ENCODE measurements at places on chromosomes 12 and 14.

DNA sequence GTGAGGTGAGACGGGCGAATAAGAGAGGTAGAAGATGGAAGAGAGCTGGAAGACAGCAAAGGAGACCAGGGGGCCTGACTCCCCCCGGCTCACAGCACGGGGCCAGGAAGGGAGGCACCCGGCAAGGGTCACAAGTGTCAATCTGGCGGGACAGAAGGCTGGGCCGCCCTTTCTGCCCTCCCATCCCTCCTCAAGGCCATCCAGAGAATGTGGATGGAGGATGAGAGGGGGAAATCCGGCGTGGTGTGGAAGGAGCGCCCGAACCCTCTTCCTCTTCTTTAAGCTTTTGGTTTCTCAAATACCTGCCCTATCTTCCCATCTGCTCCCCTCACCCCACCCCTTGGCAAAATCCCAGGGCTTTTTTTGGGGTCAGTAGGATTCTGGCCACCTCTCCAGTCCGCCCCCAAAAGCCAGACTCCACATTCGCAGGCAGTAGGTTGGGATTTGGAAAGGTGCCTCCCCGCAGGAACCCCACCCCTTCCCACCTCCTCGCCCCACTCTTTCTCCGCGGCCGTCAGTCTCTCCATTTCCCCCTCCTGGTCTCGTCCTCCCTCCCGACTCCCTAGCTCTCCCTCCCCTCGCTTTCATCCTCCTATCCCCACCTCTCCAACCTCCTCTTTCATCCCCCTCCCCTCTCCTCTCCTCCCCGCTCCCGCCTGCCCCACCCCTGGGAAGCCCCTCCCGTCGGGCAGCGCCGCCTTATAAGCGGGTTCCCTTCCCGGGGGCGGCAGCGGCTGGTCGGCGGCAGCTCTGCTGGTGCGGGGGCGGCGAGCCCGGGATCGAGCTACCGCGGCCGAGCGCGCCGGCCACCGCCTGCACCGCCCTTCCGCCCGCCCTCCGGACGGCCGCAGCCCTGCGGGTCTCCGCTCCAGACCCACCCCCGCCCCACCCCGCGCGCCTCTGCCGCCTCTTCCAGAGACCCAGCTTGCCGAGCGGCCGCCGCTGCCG, at the start of gene PTMS:
PTMS (plus strand) TSS at position 730 of the 948 bp plus-strand sequence. CDS start 343 bp downstream, outside the sequence.
- no peak for DNase-seq

GRCh38 chr12:122420471-122421162, 1.9 kb downstream of the CLIP1 start:
- DNase-seq: no peak

DNA sequence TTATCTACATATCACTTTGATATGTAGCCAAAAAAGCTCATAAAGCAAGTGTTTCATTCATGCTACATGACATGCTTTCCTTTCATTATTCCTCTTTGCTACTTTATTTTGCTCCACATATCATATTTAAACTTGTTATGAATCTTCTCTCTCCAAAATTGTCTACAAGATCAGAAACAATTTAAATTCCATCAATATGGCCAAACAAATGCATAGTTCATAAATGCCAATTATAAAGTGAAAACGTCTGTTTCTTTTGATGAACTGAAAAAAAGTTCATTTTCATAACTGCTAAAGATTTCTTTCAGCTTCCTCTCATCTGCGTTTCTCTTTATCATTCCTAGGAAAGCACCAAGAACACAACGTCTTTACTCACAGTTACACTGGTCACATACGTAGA, 22.8 kb downstream of the USP44 start:
- no peak for DNase-seq

GRCh38 chr12:116263844-116264243, 13.6 kb downstream of the MED13L start:
- no peak for DNase-seq

DNA sequence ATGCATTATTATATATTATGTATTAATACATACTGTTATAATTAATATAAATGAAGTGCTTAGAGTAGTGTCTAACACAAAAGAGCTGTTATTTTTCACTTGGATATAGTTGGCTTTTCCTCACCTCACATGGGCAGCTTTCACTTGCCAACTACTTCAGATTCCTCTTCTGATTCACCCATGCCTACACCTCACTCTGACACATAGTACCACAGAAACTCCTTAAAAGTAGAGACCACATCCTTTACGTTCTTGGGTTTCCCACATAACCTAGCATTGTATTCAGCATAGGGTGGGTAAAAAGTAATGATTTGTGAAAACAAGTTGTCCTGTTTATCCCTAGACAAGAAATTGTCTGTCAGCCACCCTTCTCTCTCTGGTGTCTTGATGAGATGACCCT, 61.0 kb downstream of the DIO2 start:
- DNase-seq: no peak

- DNase-seq: no peak
Measured at GRCh38 chr14:75970989-75971388, 10.8 kb downstream of the TGFB3 start.

- no peak for DNase-seq
Measured at GRCh38 chr14:94699831-94700230, 70.1 kb downstream of the GSC start.

GRCh38 chr12:125453751-125454150, 388.5 kb downstream of the AACS start:
- DNase-seq: no peak

- no peak for DNase-seq
Measured at GRCh38 chr12:144650-145284, 69.2 kb downstream of the SLC6A12 start.

- DNase-seq: no peak
Measured at GRCh38 chr14:101739446-101740141, 21.9 kb upstream of the PPP2R5C start.

DNA sequence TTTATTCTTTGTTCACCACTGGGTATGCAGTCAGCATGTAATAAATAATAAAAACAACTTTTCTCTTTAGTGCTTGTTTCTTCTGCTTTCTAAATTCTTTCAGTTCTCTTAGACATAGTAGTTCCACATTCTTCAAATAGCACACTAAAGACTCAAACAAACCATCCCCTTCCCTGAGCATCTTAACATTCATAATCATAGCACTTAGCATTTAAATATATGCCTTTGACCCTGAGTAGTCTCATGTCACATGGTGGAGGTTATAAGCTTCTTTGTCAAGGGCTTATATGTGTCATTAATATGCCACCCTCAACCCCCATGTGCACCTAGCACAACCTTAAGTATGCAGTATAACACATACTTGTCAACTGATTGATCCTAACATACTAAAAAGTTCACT, 212.7 kb downstream of the PHLDA1 start:
- no peak for DNase-seq

GRCh38 chr12:31346267-31346666, 20.3 kb upstream of the SINHCAF start:
- no peak for DNase-seq

DNA sequence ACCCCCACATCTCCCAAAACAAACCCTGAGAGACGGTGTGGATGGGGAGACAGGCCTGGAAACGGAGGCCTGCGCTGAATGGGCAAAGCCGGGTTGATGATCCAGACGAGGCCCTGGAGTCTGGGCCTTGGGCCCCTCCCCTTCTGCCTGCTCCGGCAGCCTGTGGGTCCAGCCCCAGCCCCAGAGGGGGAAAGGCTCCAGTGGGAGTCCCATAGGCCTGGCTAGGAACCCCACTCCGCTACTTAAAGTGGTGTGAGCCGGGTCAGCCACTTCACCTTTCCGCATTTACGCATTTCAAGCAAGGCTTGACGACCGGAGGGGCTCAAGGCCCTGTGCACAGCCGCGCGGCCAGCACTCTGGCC, 695 bp upstream of the TNFAIP2 start:
- DNase-seq: no peak

DNA sequence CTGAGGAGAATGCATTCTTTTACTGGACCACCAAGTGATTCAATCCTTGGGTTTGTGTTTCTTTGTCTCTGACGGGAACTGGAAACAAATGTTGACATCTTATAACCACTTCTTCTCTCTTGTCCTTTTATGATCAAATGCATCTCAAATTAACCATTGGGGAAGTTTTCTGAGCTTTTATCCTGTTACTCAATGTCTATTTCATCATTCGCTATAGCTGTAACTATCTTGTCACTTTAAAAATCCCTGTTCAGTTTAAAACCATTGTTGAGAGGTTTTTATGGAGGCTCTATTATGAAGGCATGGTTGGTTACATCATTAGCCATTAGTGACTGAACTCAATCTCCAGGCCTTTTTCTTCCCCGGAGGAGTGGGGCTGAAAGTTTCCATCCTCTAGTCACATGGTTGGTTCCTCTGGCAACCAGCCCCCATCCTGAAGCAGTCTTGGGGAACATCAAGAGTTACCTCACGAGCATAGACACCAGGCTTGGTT, 2.7 kb upstream of the CLEC6A start:
- DNase-seq: no peak

GRCh38 chr14:30521899-30522736, 36.8 kb upstream of the G2E3 start:
- DNase-seq: no peak

All from stimulated activated CD8-positive, alpha-beta memory T cell treated with anti-CD3 and anti-CD28 coated beads, Interleukin-4, amount 100 ng/mL, for 4 hours (primary cell).